ENCODE measurements at places on chromosomes 12 and 14. TPM values are rescaled to one million over a fixed set of nuclear protein-coding genes. Genes with fewer than 3 reads are reported as not detected.

DNA sequence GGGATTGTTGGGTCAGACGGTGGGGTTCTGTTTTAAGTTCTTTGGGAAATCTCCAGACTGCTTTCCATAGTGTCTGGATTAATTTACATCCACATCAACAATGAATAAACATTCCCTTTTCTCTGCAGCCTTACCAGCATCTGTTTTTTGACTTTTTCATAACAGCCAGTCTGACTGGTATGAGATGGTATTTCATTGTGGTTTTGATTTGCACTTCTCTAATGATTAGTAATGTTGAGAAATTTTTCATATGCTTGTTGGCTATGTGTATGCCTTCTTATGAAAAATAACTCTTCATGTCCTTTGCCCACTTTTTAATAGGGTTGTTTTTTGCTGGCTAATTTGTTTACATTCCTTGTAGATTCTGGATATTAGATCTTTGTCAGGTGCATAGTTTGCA lies 140.8 kb upstream of the CNTN1 start:
- DNase-seq = no peak

DNA sequence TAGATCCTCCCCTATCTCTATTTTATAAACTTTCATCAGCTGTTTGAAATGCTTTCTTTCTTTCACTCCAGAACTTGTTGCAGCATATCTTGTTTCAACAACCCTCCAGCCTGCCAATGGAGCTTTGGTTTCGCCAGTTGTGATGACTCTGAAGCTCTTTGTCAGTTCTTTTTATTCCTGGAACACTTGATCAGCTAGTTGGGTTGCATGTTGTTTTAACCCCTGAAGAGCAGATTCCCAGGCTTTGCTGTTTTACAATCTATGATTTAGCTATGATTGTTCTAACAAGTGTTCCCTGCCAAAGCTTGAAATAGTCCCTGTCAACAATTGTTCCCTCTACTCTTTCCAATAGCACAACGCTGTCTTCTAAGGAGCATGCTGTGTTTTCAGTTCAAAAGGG lies 50.6 kb upstream of the FUT8 start:
- no peak for DNase-seq

DNA sequence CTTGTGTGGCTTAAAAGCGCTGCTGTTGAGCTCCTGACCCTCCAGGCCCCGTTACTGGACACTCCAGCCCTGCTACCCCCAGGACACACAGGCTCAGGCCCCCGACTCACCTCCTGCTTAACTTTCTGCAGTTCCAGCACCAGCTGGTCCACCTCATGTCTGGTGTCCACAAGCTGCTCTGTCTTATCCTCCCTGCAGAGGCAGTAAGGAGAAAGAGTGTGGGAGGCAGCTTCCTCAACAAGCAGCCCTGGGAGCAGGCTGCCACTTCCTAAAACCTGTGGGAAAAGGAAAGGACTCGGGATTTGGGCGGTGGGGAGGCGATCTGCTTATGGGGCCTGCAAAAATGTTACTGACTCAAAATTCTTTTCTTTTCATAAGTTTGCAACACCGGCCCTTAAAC lies 79.2 kb downstream of the CCDC88C start:
- DNase-seq = no peak

DNA sequence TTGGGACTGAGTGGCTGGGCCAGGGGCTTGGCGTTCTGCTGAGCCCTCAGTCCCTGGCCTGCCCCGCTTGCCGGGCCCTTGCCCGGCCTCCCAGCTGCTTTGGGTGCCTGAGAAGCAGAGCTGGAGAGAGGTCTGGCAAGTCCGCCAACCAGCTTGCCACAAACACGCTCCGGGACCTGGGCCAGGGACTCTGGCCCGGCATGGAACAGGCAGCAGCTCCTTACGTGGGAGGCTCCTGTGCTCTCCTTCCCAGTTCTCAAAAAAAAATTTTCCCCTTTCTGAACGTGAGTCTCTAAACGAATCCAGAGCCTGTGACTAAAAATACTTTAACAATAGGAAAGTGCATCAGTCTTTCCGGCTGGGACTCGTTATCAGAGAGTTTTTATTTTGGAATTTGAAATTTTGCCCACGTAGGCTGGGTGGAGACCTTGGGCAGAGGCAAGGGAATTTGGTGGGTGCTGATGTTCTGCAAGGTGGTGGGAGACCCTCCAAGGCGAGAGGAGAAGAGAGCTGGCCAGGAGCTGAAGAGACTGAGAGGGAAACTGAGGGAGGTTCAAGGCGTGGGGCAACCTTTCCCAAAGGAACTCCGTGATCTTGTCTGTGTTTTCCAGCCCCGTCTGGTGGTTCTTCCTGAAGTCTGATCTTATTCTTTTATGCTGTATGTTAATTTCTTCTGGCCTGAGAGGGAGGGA lies 6.8 kb upstream of the NR4A1 start:
- peak; percentile 83 for DNase-seq

Gene SSTR1
- 0.33 TPM for total RNA-seq

Data from dermis blood vessel endothelial cell (primary cell).